HuH-7 (cell line): ENCODE measurements at places on chromosomes 2 and 18.

GRCh38 chr2:84957771-84958134 lies 13.2 kb upstream of the KCMF1 start:
- DNase-seq: no peak

DNA sequence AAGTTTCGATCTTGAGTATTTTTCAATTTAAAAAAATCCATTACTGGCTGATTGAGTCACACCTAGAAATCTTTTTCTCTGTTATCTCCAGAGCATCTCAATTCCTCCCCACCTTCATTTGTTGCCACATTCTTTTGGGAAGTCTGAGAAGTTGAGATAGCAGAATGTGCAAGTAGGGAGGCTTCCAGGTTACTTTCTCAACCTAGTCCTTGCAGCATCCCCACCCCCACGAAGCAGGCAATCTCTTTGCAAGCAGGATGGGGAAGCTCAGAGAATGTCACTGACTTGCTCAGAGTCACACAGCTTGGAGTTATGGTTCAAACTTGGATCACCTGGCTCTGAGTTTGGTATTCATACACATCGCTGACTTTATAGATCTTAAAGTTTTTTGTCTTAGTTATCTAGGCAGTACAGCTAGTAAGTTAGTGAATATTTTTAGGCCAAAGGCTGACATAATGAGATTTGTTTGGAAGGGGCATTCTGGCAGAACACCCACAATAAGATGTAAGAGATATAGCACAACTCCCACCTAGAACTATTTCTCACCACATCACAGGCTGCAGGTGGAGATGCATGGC lies 25.9 kb upstream of the LCLAT1 start:
- DNase-seq: no peak

DNA sequence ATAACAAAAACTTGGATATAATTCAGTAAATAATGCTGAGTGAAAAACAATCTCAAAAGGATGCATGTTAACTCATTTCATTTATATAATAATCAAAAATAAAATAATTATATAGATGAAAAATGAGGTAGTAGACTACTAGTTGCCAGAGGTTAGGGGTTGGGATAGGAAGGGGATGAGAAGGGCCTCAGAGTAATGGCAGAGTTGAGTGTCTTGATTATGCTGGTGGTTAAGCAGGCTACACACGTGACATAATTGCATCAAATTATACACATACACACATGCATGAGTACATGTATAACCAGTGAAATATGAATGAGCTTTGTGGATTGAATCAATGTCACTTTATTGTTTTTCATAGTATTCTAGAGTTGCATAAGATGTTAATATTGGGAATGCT lies 201.0 kb downstream of the RIT2 start:
- no peak for DNase-seq

GRCh38 chr2:134300585-134300984 lies 46.7 kb downstream of the MGAT5 start:
- DNase-seq: no peak

DNA sequence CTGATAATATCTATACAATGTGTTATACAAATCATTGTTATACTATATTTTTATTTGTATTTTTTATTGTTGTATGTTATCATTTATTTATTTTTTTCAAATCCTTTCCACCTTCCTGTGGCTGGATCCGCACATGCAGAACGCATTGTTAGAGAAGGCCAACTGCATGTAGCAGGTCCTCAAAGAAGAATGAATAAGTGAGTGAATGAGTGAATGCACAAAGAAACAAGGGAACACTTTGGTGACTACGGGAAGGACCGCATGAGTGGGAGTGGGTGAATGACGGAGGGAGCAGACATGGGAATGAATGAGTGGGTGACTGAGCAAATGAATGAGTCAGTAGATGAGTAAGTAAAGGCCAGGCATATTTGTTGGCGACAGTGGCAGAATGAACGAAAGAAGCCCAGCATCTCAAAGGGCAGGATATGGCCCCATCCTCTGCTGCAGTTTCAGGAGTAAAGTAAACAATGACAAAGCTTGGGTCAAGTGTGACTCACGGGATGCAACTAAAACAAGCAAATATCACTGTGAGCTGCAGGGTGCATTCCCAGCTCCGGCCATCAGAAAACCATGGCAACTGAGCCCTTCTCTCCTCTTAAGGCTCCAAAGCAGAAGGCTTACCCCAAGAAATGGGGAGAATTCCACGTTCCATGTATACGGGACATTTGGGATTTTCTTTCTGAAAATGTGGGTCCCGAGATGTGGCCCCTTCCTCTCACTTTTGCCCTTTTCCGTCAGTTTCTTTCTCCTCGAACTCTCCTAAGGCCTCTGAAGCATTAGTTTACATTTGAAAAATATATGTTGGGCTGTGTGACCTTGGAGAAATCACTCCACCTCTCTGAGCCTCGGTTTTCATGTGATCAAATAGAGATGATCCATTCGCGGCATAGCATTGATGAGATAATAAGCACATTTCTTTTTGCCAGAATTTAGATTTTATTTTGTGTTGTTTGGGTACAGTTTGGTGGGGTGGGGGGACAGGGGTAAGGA lies 24.5 kb downstream of the KCNF1 start:
- DNase-seq: peak; percentile 81

- no peak for DNase-seq
These were observed 1526.0 kb downstream of the LRP1B start for GRCh38 chr2:140604788-140605187.

DNA sequence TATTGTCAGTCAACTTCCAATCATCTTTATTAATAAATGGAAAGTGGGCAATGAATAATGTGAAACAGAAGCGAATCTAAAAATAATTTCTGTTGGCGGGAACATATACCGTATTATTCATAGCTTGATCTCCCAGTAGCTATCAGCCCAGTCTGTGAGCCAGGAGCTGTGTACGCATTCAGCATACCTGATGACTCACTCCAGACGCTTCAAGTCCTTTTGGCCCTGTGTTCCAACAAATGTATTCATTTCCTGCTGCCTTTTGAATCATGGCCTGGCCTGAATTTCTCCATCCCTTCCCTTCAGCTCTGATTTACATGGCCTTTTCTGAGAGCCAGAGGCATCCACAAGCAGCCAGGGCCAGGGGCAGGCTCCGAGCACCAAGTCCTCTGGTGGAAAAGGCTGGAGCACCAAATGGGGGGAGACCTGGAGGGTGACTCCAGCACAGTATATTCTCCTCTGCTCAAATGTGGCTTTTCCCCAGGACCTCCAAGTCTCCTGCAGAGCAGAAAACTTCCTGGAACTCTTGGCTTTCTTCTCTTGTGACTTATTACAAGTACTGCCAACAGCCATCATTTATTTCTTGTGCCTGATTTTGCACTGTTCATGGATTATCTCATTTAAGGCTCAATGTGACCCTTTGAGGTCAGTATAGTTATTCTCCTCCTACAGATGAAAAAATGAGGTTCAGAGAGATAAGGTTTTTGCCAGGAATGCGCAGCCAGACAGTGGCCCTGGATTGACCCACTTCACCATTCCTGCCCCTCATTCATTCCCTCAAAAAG lies 108.7 kb downstream of the EN1 start:
- DNase-seq: no peak

DNA sequence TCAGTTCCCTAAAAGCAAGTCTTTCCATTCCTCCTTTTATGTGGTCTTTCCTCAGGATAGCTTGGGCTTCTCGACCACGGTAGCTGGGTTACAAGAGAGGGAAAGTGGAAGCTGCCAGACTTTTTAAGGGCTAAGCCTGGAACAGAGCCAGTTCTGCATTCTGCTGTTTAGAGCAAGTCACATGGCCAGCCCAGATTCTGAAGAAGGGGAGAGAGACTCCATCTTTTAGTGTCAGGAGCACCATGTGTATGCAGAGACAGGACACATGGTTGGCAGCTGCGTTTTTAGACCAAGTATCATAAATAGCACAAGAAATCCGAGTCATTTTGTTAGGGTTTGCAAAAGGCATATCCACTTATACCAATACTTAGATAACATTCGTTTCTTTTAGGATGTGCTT lies 4.7 kb downstream of the HMSD start:
- DNase-seq: no peak

- DNase-seq: no peak
These were observed 135.6 kb downstream of the TFCP2L1 start for GRCh38 chr2:121149384-121149783.

GRCh38 chr18:8423051-8423557 lies 186.1 kb upstream of the RAB12 start:
- DNase-seq: no peak

- DNase-seq: no peak
These were observed 16.0 kb downstream of the ZBTB7C start for GRCh38 chr18:48393170-48393569.

DNA sequence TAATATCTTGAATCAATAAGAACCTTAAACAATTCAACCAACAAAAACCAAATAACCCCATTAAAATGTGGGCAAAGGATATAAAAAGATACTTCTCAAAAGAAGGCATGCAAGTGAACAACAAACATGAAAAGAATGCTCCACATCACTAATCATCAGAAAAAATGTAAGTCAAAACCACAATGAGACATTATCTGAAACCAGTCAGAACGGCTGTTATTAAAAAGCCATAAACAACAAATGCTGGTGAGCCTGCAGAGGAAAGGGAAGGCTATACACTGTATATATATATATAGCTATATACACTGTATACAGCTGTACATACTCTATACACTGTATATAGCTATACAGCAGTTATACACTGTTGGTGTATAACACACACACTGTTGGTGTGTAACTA lies 47.8 kb upstream of the GALNT13 start:
- no peak for DNase-seq

DNA sequence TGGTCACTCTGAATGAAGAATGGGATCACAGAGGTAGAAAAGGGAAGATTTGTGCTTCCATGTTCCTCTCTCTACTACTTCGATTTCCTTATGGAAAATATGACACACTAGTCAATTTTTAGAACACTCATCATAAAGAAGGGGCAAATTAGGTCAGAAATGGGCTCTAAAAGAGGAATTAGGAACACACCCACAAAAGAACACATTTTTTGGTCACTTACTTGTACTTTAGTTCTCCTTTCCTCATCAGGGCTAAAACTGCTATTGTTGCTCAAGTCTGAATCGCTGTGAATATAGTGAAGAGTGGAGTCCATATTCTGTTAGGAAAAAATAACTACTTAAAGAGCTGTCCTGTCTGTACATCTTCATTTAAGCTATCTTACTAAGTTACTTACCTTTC lies 52.6 kb downstream of the PPP4R1 start:
- DNase-seq: no peak

- DNase-seq: no peak
These were observed 620.6 kb downstream of the IRS1 start for GRCh38 chr2:226179010-226179409.

DNA sequence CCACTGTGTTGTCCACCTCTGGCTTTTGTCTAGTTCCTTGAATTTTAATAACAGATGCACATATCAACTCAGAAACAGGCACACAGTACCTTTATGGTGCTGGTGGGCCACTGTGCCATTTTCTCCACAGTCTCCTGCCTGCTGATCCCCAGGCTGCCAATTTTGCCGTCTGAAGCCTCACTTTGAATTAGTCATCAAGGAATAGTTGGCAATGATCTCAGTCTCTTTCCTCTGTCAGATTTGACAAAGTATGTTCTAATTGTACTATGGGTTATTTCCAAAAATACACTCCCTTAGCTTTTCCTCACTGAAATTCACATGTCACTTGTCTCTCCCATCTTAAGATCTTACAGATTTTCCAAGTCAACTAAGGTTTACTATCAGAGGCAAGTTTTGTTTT lies 140.7 kb downstream of the ZNF516 start:
- DNase-seq: no peak

GRCh38 chr2:122391726-122392125 lies 636.3 kb downstream of the TSN start:
- no peak for DNase-seq

DNA sequence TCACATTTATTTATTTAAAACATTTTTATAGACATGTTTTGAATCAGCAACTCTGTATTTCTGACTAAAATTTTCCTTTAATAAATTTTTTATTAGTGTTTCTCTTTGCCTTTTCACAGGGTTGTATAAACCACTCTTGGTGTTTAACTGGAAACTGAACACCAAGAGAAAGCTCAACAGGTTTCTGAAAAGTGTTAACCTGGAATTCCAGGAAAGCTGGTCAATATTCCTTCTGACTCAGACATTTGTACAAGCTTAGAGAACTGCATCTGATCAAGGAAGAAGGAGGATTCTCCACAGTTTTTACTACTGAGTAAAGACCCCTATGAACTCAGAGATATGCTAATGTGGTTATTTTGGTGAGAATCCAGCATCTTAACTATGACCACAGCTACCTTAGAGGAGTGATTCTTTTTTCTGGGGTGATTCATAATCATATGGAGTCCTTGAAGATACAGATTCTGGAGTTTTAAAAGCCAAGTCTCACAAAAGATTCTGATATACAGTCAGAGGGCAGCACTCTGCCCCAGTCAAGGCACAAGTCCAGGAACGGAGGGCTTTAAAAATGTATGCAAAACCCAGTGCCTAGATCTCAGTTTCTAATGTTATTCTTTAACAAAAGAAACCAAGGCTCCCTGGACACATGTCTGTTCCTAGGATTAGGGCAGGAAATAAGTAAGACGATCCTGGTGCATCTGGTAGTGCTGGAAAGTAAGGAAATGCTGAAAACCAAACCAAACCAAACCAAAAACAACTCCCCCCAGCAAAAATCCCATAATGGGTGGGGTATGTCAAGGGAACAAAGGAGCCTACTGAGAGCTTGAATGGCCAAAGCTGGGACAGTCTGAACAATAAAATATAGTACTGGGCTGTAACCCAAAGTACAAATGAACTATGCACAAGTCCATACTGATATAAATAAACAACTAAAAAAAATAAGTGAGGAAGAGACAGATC lies 85.1 kb upstream of the FZD5 start:
- DNase-seq: no peak

DNA sequence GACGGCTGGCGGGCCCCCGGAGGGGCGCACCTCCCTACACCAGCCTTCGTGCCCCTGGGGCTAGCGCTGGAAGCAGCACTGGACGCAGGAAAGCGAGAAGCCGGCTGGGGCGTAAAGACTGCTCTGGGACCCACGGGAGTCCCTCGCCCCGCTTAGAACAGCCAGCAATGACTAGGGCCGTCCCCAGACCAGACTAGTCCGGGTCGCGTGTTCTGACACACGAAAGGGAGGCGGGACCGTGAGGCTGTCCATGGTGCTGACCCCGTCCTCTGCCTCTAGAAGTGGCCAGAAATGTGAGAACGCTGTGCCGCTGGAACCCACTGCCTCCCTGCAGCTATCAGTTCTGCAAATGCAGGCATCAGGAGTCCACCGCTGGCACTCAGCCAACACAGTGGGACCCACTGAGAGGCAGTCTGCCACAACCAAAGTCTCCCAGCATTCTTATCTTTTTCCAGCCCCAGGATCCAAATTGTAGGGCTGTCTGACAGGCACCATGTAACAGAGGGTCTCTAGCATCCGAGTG lies at the start of gene UCN:
Gene UCN (minus strand): TSS at position 87 of the 523 bp plus-strand sequence. CDS start 550 bp downstream, outside the sequence.
- DNase-seq: peak; percentile 55

- DNase-seq: no peak
These were observed 59.8 kb downstream of the ANO7 start for GRCh38 chr2:241248289-241248688.

GRCh38 chr2:51697095-51697494 lies 665.2 kb upstream of the NRXN1 start:
- DNase-seq: peak; percentile 4

DNA sequence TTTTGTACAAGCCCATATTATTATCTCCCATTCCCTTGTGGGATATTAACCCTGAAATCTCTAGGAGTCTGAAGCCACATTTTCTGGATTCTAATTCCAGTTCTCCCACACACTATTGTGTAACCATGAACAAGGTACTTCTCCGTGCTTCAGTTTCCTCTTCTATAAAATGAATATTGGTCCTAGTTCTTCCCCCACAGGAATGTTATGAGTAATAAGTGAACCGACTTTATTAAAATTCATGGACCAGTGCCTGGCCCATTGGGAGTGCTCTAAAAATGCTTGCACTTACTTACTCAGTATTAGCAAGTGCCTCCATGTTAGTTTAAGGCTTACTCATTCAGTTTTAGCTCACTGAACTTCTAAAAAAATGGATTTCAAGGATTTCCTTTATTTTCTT lies 1.4 kb upstream of the ACMSD start:
- DNase-seq: no peak
